Adrenal gland (tissue), 19 donors: ENCODE measurements at places on chromosomes 7 and 10. TPM values are rescaled to one million over a fixed set of nuclear protein-coding genes. Genes with fewer than 3 reads are reported as not detected.
A peak's percentile ranks its signal among the peaks of the same experiment; 100 is the strongest.

- H3K4me3 ChIP-seq, result no peak overlapping the region
- no peaks in the 10 kb centered on the region for H3K36me3 ChIP-seq
- peak overlapping the region; percentile 45 for H3K27ac ChIP-seq
- H3K4me1 ChIP-seq, result peaks cover 19% of the 10 kb centered on the region
- DNase-seq, result no peak
- H3K27me3 ChIP-seq, result no peaks in the 10 kb centered on the region
Measured at GRCh38 chr7:135672560-135673359, 10.4 kb downstream of the STMP1 start.

- no peak for DNase-seq
- no peak overlapping the region for H3K4me3 ChIP-seq
- H3K27me3 ChIP-seq, result no peaks in the 10 kb centered on the region
- H3K4me1 ChIP-seq, result no peaks in the 10 kb centered on the region
- H3K27ac ChIP-seq, result no peak overlapping the region
- no peaks in the 10 kb centered on the region for H3K36me3 ChIP-seq
Measured at GRCh38 chr7:109835577-109835976, 1255.3 kb upstream of the LRRN3 start.

DNA sequence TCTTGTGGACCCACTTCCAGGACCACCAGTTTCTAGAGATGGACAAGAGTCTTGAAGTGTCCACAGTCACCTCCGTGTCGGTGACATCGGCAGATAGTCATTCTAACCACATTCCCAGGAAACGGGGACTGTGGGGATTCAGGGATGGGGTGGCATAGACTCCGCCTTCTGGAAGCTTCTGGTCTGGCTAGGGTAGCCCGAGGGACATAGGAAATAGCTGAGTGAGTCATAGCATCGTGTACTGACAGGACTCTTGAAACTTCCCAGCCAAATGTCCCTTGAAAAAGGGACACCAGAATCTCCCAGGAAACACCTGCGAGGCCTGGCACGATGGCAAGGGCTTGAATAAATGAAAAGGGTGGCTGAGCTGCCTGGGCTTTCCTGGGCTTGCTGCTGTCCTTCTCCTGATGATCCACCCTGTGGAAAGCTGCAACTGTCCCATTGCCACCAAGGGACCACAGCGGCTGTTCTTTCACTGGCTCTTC, 84.1 kb upstream of the LRRC4 start:
- H3K27ac ChIP-seq, result no peak overlapping the region
- DNase-seq, result no peak
- H3K36me3 ChIP-seq, result no peaks in the 10 kb centered on the region

- no peaks in the 10 kb centered on the region for H3K36me3 ChIP-seq
- no peak overlapping the region for H3K4me3 ChIP-seq
- no peak for DNase-seq
- no peaks in the 10 kb centered on the region for H3K27me3 ChIP-seq
- no peaks in the 10 kb centered on the region for H3K4me1 ChIP-seq
Measured at GRCh38 chr10:10533437-10533836, 484.2 kb upstream of the CELF2 start.

Gene HECW1
- not detected for total RNA-seq

DNA sequence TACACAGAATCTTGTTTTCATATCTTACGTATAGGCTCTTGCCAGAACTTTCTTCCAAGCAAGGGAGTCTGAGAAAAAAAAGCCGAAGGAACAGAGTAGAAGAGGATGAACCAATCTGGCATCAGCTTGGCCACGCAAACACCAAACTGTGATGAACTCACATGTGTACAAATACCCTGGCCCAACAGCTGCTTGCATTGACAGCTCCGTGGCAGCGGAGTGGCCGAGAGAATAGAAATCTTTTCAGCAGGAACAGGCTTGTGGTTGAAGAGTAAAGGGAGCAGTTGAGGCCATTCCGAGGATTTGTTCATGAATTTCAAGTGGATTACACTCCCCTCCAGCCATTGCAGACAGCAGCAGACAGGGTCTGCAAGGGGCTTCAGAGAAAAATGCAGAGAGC, 173.8 kb upstream of the PLXNA4 start:
- no peak overlapping the region for H3K4me3 ChIP-seq
- H3K27me3 ChIP-seq, result no peaks in the 10 kb centered on the region
- DNase-seq, result no peak
- H3K36me3 ChIP-seq, result no peaks in the 10 kb centered on the region

DNA sequence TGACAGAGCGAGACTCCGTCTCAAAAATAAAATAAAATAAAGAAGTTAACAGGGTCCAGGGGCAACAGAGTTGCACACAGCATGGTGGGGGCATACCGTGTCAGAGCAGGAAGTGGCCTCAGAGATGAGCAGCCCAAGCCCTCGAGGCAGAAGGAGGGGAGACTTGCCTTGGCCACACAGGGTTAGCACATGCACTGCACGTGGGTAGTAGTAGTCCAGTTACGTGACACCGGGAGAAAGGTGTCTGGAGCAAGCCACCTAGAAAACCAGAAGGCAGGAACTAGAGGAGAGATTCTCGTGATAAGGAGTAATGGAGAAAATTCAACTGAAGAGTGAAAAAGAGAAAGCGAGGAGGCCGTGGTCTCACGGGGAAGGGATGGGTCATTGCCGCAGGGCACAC, 9.8 kb upstream of the DENND2A start:
- no peaks in the 10 kb centered on the region for H3K4me1 ChIP-seq
- H3K4me3 ChIP-seq, result no peak overlapping the region
- DNase-seq, result no peak
- no peaks in the 10 kb centered on the region for H3K27me3 ChIP-seq

GRCh38 chr7:90337106-90337505, 9.4 kb upstream of the GTPBP10 start:
- H3K36me3 ChIP-seq, result no peaks in the 10 kb centered on the region
- H3K27ac ChIP-seq, result no peak overlapping the region
- H3K4me3 ChIP-seq, result no peak overlapping the region
- no peak for DNase-seq
- no peaks in the 10 kb centered on the region for H3K4me1 ChIP-seq

- H3K36me3 ChIP-seq, result no peaks in the 10 kb centered on the region
- H3K27me3 ChIP-seq, result no peaks in the 10 kb centered on the region
- H3K4me3 ChIP-seq, result no peak overlapping the region
- no peaks in the 10 kb centered on the region for H3K4me1 ChIP-seq
- H3K27ac ChIP-seq, result no peak overlapping the region
Measured at GRCh38 chr7:118325450-118325808, 100.9 kb downstream of the ANKRD7 start.

Gene PVRIG
- total RNA-seq, result 0.39 TPM

Gene MICALL2
- 95.1 TPM for total RNA-seq

GRCh38 chr10:79400146-79401004, 45.0 kb downstream of the ZCCHC24 start:
- H3K27ac ChIP-seq, result no peak overlapping the region
- H3K4me3 ChIP-seq, result no peak overlapping the region
- DNase-seq, result peak; percentile 45
- no peaks in the 10 kb centered on the region for H3K27me3 ChIP-seq
- H3K36me3 ChIP-seq, result no peaks in the 10 kb centered on the region
- H3K4me1 ChIP-seq, result peaks cover 23% of the 10 kb centered on the region

DNA sequence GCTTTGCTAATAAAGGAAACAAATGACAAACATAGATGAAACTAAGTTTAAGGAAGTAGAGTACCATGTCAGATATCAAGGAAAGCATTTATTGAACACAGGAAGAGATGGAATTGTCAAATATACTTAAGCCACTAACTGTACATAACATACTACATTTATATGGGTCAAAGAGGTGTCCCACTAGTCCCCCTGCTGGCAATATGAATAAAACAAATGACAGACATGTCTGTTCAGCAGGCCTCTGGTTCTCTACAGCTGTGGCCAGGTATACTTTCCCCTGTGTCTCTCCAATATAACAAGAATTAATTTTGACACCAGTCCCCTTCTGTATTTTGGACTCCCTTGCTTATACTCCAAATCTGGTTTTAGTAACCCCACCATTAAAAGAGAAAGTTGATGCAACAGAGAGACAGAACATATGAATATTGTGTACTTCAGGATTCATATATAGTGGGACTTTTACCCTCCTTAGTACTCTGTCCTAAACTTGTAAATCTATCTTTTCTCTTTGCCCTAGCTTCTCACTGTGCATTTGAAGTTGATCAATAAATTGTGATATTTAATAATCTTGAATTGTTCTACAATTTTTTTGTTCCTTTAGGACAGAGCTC, 42.9 kb downstream of the CD36 start:
- no peaks in the 10 kb centered on the region for H3K4me1 ChIP-seq
- no peak overlapping the region for H3K4me3 ChIP-seq

Gene SPDYE9
- not detected for total RNA-seq

DNA sequence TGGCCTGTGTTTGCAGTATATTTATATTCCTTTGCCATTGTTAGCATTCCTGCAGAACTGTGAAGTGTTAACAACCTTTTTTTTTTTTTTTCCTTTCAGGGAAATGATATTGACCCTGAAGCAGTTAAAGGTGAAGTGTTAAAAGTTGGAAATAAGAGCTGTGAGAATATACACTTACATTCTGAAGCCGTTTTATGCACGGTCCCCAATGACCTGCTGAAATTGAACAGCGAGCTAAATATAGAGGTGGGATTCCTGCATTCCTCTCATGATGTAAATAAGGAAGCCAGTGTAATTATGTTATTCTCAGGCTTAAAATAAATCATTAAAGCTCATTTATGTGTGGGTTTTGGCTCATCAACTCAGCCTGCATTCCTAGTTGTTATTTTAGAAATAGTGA, 92.8 kb upstream of the CAPZA2 start:
- H3K27ac ChIP-seq, result no peak overlapping the region
- H3K4me1 ChIP-seq, result no peaks in the 10 kb centered on the region
- no peak for DNase-seq
- no peaks in the 10 kb centered on the region for H3K27me3 ChIP-seq
- H3K4me3 ChIP-seq, result no peak overlapping the region

- no peaks in the 10 kb centered on the region for H3K36me3 ChIP-seq
- DNase-seq, result no peak
- H3K4me3 ChIP-seq, result no peak overlapping the region
- no peak overlapping the region for H3K27ac ChIP-seq
Measured at GRCh38 chr10:122454071-122454470, 382 bp upstream of the ARMS2 start.

GRCh38 chr7:39838326-39838725, 111.7 kb upstream of the CDK13 start:
- H3K4me1 ChIP-seq, result peaks cover 6% of the 10 kb centered on the region
- H3K4me3 ChIP-seq, result no peak overlapping the region
- H3K36me3 ChIP-seq, result no peaks in the 10 kb centered on the region

GRCh38 chr7:90877201-90877600, 281.1 kb downstream of the CDK14 start:
- no peaks in the 10 kb centered on the region for H3K27me3 ChIP-seq
- no peaks in the 10 kb centered on the region for H3K36me3 ChIP-seq
- no peaks in the 10 kb centered on the region for H3K4me1 ChIP-seq
- no peak overlapping the region for H3K27ac ChIP-seq

Gene GARIN1A
- total RNA-seq, result 2.5 TPM

Gene HEPACAM2
- total RNA-seq, result not detected

DNA sequence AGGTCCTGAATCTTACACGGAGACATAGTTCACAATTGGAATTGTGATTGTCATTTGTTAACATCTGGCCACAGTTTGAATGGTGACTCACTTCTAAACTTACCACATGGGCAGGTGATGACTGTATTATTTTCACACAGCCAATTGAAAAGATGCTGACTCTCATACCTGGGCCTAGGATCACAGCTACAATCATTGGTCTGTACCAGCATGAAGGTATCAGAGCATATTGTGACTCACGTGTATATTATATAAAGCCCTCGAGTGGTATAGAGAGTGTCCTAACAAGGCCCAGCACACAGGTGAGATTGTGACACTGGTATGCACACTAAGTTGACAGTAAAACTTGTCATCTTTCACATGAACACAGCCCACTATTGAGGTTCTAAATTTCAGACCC, 9.4 kb upstream of the ZNF107 start:
- no peaks in the 10 kb centered on the region for H3K4me1 ChIP-seq
- no peaks in the 10 kb centered on the region for H3K27me3 ChIP-seq
- DNase-seq, result no peak
- no peak overlapping the region for H3K27ac ChIP-seq

GRCh38 chr10:3820255-3820654, 35.2 kb upstream of the KLF6 start:
- no peaks in the 10 kb centered on the region for H3K27me3 ChIP-seq
- no peak overlapping the region for H3K4me3 ChIP-seq
- H3K4me1 ChIP-seq, result no peaks in the 10 kb centered on the region
- no peaks in the 10 kb centered on the region for H3K36me3 ChIP-seq
- DNase-seq, result no peak

DNA sequence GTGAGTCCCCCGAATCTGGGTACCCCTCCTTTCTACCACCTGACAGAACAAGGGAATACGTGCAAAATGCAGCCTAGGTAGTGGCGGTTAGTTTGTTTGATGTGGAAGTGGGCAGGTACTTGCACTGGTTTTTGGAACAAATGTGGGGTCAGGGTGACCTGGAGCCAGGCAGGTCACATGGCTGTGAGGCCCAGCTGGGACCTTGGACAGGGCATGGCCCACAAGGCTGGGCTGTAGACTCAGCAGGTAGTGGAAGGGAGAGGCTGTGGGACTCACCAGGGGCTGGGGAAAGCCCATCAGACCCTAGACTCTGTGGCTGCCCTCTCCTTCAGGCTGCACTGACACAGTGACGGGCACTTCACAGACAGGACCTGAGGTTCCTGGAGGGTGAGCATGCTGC, 159.9 kb upstream of the ADCY1 start:
- H3K4me1 ChIP-seq, result no peaks in the 10 kb centered on the region
- no peaks in the 10 kb centered on the region for H3K27me3 ChIP-seq
- no peak overlapping the region for H3K27ac ChIP-seq
- no peak for DNase-seq
- H3K4me3 ChIP-seq, result no peak overlapping the region

Gene MMRN2
- 40.2 TPM for total RNA-seq

Gene NPC1L1
- total RNA-seq, result 0.08 TPM

- H3K4me1 ChIP-seq, result no peaks in the 10 kb centered on the region
- H3K4me3 ChIP-seq, result no peak overlapping the region
- H3K27ac ChIP-seq, result no peak overlapping the region
Measured at GRCh38 chr7:36607721-36608095, 116.6 kb downstream of the AOAH start.

Gene GPR22
- total RNA-seq, result 1.7 TPM

- H3K4me1 ChIP-seq, result peaks cover 8% of the 10 kb centered on the region
- no peaks in the 10 kb centered on the region for H3K36me3 ChIP-seq
- no peak for DNase-seq
- no peak overlapping the region for H3K27ac ChIP-seq
- peaks cover 22% of the 10 kb centered on the region for H3K27me3 ChIP-seq
Measured at GRCh38 chr10:101071885-101072433, 10.2 kb downstream of the KAZALD1 start.
